ENCODE measurements at places on chromosomes 6 and 20.
A peak's percentile ranks its signal among the peaks of the same experiment; 100 is the strongest.

DNA sequence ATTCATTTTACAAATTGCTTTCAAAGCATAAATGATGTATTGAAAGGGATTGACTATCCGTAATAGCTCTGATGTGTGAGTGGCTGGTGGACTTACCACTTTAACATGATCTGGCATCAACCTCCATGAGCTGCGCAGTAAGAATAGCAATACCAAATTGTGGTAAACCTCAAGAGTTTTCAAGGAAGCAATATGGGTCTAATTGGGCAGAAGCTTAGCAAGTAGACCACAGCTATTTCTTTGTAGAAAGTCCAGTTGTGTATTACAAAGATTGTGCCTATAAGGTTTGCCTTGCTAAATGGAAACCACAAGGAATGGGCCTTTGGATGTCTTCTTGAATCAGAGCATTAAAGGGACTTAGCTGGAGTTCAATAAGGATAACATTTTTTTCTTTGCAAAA lies 736.6 kb downstream of the KIF16B start:
- no peak for DNase-seq

DNA sequence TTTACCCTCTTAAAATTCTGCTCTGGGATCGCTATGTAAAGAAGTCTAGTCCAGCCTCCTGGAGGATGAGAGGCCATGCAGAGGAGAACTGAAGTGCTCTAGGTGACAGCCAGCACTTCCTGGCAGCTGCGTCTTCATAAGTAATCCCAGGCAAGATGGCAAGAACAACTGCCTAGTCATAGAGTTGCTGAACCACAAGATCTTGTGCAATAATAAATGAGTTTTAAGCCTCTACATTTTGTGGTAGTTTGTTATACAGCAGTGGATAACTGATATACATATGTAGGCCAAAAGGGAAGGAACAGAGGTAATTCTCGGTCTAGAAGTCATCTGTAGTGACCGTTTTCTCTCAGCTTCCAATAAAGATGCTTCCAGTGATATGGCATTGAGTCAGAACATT lies 103.8 kb upstream of the FLRT3 start:
- no peak for DNase-seq

DNA sequence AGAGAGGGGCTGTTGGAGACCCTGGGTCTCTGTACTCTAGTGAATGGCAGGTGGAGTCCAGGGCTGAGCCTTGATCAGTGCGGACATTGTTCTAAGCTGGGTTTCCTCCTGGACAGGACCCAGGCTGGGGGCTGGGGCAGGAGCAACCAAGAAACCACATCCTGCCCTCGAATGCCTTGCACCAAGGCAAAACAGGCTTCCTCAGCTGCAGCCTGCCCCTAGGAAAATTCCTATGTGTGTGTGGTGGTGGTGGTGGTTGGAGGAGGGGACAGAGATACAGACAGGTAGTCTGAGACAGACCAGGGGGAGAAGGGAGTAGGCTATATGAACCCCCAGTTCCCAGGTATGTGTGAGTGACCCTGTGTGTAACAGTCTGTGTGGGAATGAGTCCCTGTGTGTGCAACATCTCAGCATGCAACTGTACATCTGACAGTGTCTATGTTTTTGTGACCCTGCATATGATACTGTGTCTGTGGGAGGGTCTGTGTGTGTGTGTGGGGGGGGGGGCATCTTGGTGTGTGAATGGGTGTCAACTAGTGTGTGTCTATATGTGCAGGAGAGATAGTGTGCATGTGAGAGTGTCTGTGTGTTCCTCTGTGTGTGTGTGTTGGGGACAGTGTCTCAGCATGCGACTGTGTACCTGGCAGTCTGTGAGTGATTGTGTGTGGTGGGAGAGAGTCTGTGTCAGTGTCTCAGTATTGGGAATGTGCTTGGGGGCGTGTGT lies 3.0 kb downstream of the GLP1R start:
- DNase-seq: peak; percentile 14

DNA sequence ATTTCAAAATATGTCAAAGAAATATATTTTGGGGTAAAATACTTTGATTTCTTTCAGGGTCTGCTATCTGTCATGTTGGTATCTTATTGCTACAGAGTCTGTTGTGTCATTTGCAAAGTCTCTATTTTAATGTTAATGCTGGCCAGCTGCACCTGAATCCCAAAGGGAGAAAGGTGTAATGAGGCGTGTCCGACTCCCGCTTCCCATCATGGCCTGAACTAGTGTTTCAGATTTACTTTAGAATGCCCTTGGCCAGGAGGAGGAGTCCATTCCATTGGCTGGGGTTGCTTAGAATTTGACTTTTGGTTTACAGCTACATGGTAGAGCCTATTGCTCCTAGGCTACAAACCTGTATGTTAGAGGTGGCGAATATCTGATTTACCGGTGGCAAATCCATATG lies 69.3 kb downstream of the FAM50B start:
- DNase-seq: no peak

DNA sequence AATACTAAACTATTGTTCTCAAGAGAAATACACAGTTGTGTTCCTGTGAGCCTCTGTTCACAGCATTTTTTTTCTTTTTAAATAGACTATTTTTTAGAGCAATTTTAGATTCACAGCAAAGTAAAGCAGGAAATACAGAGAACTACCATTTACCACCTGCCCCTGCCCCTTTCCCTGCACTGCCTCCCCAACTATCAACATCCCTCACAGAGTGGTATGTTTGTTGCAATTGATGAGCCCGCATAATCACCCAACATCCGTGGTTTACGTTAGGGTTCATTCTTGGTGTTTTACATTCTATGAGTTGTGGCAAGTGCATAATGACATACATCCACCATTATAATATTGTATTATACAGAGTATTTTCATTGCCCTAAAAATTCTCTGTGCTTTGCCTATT lies 71.6 kb upstream of the TNFAIP3 start:
- DNase-seq: no peak

GRCh38 chr20:34736106-34736735 lies 32.1 kb downstream of the TP53INP2 start:
- no peak for DNase-seq

DNA sequence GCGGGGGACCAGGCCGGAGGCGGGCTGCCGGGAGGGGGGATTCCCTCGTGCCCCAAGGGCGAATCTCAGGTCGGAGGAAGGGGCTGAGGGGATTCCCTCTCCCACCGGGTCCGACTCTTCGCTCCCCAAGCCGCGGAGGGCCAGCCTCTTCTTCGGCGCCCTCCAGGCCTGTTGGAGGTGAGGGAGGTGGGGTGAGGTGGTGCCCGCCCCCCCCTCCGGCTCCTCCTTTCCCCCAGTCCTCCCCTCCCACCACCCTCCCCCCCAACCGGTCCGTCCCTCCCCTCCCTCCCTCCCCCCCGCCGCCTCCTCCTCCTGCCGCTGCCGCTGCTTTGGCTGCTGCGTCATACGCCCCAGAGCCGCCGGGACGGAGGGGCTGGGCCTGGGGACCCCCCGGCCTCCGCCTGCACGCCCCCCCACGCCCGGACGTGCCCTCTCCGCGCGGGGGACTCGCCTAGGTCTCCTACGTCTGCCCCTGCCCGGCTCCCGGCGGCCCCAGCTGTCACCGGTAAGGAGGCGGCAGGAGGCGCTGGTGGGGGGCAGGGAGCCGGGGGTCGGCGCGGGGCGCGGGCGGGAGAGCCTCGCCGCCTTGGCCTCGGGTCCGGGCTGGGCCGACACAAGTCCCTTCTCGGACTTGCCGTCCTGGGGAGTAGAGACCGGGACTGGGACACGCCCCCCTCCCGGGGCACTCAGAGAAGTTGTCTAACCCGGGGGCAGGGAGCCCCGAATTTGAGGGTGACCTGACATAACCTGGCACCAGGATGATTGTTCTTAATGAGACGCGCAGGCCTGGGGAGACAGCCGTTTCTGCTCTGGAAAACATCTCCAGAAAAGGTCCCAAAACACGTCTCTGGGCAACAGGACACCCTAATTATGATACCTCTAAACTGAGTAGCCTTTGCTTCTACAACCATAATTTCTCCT lies at the start of gene PHF1:
PHF1 (plus strand) TSS at position 304 of the 921 bp plus-strand sequence. CDS start 1,250 bp downstream, outside the sequence.
- peak; percentile 94 for DNase-seq

DNA sequence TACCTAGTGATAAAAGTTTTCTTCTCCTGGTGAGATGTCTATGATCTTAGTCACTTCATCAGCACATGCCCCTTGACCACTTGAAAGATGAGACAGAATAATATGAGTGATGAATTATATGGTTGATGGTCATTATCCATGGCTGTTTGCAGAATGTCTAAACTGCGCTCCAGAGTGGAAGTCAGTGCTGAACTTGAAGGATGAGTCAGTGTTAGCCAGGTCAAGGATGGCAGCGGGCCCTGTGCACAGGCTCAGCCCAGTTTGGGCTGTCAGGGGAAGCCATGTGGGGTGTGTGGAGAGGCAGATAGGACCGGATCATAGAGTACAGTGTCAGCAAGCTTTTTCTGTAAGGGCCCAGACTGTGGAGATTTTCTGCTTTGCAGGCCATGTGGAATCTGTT lies 67.2 kb upstream of the KIF25 start:
- no peak for DNase-seq

DNA sequence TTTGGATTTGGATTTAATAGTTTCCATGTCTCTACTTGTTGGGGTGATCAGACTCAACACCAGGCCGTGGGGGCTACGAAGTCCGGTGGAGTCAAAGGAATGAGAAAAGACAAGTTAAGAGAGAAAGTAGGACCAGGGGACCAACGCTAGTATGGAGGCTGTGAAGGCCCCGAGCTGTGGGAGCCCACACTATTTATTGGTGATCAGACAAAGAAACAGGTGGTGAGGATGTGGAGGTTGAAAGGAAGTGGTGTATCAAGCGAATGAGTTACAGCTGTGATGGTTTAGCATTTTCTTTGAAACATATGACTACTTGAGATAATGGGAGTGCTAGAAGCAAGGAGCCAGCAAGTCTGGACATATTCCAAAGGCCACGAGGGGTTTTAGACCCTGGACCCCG lies 62.4 kb downstream of the AKAP7 start:
- no peak for DNase-seq

DNA sequence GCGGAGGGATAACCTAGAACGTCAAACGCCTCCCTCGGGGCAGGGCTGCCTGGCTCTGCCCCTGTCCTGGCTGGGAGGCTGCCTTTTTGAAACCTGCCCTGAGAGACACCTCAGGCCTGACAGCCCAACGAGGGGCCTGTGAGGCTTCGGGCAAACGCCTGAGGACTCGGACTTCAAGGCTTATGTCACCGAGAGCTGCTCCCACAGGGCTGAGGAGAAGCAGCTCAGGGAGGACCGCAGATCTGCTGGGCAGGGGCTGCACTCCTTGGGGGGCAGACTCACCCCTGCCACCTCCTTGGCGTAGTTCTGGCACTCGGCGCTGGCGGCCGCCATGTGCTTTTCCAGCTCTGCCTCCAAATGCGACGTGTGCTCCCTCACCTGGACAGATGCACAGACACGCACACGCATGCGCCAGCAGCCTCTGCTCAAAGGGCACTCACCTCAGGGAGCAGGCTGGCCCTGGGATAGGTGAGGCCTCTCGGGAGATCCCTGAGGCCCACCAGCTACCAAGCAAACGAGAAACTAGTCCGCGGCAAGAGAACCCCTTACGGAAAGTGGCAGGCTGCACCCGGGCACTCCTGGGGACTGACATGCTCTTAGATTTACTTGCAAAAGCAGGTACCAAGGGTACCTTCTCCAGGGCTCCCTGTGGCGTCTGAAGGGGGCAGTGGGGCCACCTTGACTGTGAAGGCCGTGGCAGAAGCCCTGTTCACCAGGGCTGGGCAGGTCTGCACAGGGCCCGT lies 49.6 kb downstream of the DSTN start:
- DNase-seq: peak; percentile 79

DNA sequence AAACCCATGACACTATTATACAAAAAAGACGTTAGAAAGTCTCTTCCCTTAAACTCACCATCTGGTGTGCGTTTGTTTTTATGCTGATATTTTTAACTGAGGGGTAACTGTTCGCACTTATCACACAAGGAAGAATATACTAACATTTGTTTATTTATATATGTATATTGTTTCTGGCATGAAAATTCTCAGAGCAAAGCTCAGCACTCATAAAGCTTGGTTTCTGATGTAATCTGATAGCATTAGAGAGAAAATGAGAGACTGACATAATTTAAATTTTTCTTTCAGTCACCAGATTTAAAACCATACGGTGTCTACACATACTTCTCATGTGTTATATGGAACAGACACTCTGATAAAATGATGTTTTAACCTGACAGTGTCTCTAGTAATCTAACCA lies 6.9 kb downstream of the BLOC1S5 start:
- no peak for DNase-seq

GRCh38 chr20:47610247-47610944 lies 108.7 kb downstream of the NCOA3 start:
- no peak for DNase-seq

DNA sequence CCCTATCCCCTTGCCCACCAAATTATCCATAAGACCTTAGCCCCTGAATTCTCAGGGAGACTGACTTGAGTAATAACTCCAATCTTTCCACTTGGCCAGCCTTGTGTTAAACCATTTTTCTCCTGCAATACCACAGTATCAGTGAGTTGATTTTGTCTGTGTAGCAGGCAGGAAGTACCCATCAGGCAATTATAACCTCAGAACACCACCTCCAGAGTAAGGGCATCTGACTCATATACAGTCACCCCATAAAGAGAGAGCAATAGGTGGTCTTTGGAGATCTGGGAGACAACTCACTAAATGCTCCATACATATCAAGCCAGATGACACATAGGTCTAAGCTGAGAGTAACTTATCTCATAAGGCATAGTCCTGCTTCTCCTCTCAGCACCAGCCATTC lies 83.7 kb downstream of the FILIP1 start:
- DNase-seq: no peak

GRCh38 chr6:16089232-16090062 lies 39.4 kb upstream of the MYLIP start:
- no peak for DNase-seq

DNA sequence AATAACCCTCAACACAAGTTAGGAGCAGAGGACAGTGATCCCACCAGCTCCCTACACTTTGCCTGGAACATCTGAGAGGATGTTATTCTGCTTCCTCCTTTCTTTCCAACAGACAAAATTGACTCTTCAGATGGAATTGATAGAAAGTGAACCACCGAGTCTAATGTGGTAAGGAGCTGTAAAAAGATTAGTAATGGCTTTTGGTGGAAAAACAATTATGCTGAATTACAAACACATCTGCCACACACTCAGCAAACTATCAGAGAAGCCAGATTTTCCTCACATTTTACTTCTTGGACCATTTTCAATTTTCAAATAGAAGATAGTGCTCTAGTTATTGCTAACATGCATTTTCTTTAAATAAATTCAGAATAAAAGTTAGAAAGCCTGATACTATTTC lies 171.8 kb upstream of the COL21A1 start:
- DNase-seq: no peak

DNA sequence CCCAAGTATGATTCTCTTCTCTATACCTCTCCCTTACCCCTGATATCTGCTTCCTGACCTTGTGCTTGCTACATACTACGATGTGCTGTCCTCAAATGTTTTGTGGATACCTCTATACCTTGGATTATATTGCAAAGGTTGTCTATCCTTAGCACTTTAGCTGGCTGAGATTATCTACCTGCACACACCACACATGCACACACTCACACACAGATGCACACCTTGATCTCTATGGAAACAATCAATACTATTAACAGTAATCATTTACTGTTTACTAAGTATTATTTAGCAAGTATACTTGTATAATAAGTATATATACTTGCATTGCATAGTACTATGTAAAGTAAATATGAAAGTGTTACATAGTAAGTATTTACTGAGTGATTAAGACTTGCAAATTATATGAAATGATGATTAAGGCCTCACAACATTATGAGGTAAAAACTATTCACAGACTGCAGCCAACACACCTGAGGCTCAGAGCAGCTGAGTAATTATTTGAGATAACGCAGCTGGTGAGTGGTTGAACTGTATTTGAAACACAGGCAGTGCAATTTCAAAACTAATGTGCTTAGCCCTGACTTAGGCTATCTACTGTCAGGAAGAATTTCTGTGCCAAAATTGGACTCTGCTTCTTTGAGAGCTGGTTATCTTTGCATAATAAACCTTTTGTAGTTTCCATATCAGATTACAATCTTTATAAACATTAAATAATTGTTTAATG lies 699.9 kb downstream of the FRK start:
- DNase-seq: no peak
